ENCODE measurements at places on chromosomes 4 and X. TPM values are rescaled to one million over a fixed set of nuclear protein-coding genes. Genes with fewer than 3 reads are reported as not detected.
A peak's percentile ranks its signal among the peaks of the same experiment; 100 is the strongest.

GRCh38 chr4:114378305-114378903, 220.2 kb upstream of the UGT8 start:
- DNase-seq, result no peak

- DNase-seq, result no peak
These were observed 16.6 kb downstream of the TMEM255A start for GRCh38 chrX:120294651-120295050.

DNA sequence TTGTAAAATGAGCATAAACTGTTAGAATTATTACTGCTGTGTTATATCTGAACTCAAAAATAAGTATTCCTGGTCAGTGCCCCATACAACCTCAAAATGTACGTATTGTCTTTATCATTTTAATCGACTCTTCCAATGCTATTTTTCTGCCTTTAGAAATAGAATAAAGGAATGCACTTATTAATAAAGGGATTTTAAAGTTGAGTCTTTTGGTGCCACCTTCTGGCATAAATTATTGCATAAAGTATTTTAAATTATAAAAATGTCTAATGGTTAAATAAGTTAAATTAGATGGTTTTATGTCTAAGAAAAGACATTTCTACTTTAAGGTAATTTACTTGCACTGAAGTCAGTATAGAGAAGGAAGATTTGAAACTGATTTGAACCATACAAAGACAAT, 424.0 kb upstream of the NDST4 start:
- no peak for DNase-seq

GAGE12F gene
- total RNA-seq, result not detected

NEUROG2 gene
- total RNA-seq, result not detected

DNA sequence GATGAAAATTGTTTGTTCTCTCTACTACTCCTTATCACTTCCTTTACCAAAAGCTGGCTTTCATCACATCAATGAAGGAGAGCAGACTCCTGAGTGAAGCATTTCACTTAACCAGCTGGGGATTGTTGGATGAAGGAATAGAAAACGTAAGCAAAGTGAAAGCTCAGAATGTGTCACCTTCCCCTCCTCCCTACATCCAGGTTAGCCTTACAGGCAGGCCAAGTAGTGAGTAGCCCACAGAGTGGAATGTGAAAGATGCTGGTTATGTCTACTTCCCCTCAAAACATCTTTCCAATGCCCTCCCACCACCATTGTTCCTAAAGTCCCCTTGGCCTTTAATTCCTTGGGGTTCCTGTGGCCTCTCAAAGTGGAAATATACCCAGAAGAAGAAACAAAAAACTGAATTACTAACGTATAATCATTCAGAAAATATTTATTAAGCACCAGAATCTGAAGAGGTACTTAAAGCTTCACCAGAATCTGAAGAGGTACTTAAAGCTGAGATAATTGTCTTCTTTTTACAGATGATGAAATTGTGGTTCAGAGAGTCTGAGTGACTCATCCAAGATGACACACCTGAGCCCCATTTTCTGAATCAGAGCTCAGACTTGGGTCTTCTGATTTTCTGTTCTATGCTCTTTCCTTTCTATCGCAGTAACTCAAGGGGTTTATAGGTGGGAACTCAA, 6.5 kb downstream of the P2RY4 start:
- DNase-seq, result no peak

DNA sequence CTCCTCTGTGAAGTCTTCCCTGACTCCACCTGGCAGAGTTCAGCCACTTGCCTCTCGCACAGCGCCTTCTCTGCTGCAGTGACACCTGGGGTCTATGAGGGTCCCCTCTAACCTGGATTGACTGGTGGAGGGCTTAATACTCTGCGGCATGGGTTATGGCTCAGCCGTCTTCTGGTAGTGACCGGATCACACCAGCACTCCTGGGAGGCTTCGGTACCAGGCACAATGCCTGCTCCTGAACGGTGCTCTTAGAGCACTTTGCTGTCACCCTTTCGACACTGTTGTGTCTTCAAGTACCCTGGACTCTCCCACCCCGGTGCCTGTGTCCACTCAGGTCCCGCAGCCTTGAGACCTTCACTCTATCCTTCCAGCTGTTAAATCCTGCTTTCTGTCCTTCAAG, 50.0 kb downstream of the C4orf50 start:
- DNase-seq, result peak; percentile 27

GRCh38 chr4:18957716-18958115, 936.2 kb upstream of the LCORL start:
- no peak for DNase-seq

ATOH1 gene
- total RNA-seq, result not detected

- no peak for DNase-seq
These were observed 11.3 kb downstream of the DOCK11 start for GRCh38 chrX:118506805-118507480.

- no peak for DNase-seq
These were observed 6.7 kb upstream of the TEX13D start for GRCh38 chrX:124325732-124326131.

GRCh38 chr4:8250227-8250626, 19.3 kb upstream of the HTRA3 start:
- no peak for DNase-seq

- no peak for DNase-seq
These were observed 1472.7 kb downstream of the ARAP2 start for GRCh38 chr4:34771632-34772031.

SMIM31 gene
- total RNA-seq, result not detected

GPR119 gene
- total RNA-seq, result not detected

DNA sequence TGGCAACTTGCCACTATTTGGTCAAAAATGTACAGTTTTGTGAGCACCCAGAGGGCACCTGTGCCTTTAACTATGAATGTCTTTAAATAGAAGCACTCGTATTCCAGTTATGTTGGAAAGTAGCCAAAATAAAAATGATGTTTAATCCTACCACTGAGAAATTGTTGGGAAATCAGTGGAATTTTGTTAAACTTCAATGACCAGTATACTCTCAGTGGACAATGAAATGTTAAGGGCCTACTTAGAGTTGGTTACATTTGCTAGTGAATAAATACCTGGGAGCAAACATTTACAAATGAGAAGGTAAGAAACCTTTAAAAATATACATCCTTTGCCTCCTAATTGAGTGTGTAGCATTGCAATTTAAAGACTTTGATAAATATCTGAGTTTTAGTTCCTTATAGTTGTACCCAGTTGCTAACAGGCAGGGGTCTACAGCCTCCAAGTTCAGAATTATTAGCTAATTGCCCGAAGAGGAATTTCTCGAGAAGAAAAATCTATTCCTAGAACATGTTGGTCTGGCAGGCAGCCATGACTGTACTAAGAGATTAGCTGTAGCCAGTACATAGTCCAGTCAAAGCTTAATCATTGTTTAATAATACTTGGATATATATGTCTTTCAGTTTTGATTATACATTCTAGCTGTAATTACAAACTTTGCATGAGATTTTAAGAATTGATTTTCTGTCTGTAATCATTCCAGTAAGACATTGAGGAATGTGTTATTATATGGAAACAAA, 93.2 kb downstream of the IL1RAPL2 start:
- no peak for DNase-seq

- peak; percentile 82 for DNase-seq
These were observed at the start of gene ARSJ for GRCh38 chr4:113979148-113979904. ARSJ (minus strand) TSS chr4:113979647; CDS start chr4:113978834, 813 bp downstream.

GRCh38 chr4:110735686-110736085, 112.8 kb upstream of the PITX2 start:
- DNase-seq, result no peak

DNA sequence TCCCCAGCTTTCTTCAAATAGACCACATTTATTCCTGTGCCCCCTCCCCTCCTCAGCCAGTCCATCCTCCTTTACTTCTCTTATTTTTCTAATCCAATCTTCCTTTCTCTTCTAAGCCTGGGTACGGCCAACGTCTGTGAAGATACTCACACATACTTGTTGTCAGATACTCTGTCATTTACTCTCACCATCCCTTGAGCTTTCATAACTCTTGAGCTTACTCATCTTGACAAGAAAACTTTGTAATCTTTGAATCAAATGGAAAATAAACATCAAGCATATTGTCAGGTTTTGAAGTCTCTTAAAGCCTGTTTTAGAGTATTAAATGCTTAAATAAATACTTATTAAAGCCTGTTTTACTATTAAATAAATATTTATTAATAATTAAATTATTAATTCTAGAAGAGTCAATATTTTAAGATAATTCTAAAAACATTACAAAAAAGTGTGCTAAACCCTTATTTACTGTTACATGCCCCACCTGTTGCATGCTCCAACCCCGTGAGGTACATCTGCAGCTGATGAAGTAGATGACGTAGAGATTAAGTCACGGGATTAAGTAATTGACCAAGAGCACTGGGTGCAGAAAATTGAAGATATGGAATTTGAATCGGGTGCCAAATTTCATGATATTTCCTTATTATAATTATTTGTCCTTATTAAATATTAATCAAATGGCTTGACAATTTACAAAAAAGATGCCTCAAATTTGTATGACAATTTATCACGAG, 1.5 kb upstream of the TRIML2 start:
- no peak for DNase-seq

GRCh38 chr4:117224256-117224655, 138.9 kb upstream of the TRAM1L1 start:
- DNase-seq, result no peak

DNA sequence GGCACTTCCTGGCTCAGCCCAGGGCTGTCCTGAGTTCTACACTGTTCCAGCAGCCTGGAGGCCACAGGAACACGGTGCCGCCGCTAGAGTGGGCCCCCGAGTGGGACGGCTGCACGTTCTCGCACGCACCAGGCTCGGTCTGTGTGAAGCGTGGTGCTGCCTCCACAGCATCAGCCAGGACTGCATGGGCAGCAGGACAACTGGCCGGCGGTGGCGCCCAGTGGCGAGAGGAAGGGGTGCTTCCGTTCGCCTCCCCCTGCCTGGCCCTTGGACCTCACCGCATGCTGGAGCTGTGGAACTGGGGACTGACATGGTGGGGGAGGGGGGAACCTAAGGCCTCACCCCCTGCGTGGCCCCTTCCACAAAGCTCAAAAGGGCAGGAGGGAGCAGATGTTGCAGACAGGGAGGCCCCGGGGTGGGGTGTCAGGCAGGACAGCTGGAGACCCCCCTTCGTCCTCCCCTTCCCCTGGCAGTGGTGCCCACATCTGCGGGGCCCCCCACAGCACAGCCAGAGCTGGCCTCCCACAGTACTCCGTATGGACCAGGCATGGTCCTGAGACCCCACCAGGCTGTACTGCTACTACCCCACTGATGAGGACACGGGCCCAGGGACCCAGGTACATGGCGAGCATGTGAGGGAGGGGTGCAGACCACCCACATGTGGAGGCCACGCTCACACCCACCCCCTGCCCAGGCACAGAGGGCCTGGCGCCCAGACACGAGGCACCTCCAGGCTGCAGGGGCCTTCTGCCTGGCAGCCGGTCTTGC, 58.5 kb downstream of the ACOX3 start:
- no peak for DNase-seq

SPARCL1 gene
- 369 TPM for total RNA-seq

GRCh38 chr4:141356963-141357335, 136.3 kb downstream of the ZNF330 start:
- DNase-seq, result no peak

DNA sequence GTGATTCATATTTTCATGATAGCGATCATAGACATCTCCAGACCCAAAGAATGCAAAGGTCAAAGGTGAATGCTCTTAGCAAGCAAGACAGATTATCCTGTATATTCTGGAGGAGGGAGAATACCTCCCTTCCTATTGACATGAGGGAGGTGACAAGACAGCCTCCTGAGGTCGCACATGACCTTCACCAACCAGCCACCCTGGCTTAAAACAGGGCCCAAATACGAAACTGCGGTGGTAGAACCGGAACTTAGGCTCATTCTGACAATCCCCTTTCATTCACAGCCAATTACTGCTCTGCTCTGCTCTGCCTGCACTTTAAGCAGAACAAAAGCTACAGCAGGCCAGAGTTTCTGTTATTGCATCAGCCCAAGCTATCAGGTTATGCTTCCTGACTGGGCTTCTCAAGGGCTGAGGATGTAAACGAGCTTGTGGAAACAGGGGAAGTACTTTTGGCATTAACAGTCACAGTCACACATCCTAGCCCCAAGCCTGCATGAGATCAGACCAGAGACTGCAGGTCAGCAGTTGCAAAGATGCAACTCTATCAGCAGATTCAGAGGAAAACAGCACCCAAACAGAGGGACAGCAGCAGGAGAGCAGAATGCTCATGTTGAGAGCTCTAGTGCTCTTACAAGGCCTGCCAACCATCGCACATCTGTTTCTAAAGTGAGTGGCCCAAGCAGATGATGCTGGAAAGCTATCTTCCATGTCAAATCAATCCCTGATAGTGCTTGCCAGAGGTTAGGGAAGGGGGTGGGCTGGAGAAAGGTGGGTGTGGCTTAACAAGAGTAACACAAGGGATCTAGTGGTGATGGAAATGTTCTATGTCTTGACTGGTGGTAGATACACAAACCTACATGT, 51.3 kb upstream of the MAP3K15 start:
- DNase-seq, result no peak

GRCh38 chr4:94354474-94354896, 11.8 kb upstream of the HPGDS start:
- DNase-seq, result no peak

COL4A6 gene
- total RNA-seq, result 1.8 TPM

DNA sequence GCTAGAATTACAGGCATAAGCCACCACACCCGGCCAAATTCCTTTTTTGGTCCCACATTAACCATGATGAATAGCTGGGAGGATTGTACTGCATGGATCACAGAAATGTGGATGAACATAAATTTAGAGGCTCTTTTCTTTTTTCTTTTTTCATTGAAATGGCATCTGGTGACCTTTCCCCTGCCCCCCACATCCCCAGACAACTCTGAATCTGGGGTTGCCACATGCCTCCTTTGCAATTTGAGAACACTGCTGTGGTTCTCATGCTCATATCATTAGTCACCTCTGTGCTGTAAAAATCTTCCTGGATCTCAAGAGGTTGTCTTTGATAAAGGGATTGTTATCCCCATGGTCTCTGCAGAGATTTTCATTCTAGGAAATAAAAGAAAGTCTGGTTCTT, 22.8 kb upstream of the FMR1NB start:
- no peak for DNase-seq

- peak; percentile 60 for DNase-seq
These were observed 743 bp upstream of the NRK start for GRCh38 chrX:105821471-105822121.

DNA sequence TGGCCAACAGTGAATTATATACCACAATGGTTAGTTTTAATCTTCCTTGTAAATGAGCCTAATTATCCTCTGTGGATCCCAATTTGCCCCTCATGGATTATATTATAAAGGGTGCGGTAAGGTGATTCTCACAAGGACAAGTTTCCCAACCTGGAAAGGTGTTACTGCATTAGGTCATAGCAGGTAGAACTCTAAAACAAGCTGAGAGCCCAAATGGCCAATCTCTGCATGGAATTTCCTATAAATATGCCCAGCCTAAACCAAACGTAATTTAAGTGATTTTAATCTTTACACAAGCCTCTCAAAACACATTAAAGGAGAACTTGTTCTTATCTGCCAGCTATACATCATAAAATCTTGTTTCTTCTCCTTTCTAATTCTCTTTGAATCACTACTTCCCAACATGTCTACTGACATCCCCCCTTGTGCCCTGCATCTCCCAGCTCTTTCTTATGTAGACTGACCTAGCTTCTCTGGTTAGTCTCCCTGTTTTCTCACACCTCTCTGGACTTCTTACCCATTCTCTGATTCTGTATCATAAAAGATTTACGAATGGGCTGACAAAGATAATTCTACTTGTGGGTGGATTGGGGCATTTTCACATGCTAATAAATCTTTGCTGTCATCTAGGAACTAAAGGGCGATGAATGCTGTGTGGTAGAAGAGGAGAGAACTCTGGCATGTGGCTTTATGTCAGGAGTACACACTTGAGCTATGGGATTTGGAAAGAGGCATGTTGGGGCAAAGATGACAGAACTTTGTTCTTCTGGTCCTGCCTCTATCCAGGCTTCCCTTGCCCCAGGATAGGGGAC, 94.3 kb upstream of the PGRMC2 start:
- no peak for DNase-seq

GRCh38 chrX:8018934-8019333, 91.7 kb upstream of the PNPLA4 start:
- DNase-seq, result no peak

PDE6B gene
- total RNA-seq, result 9.1 TPM

Data from upper lobe of right lung (tissue), 1 donor.